CD4-positive, alpha-beta T cell treated with Interleukin-15 for 1 hour (primary cell): ENCODE measurements at places on chromosomes 2 and 18.

DNA sequence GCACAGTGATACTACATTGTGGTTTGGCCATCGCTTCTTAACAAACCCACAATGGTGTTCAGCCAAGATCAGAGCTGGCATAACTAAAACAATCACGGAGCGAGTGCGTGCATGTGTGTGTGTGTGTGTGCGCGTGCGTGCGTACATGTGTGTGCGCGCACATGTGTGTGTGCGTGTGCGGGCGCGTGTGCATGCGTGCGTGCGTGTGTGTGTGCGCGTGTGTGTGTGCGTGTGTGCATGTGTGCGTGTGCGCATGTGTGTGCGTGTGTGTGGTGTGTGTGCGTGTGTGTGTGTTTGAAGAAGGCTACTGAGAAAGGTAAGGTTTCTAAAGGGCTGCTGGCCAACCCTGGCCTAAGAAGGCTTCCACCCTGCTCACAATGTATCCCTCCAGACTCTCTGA lies 582.4 kb downstream of the CMPK2 start:
- no peak for DNase-seq

- DNase-seq = no peak
Observed at GRCh38 chr2:203361922-203362321, 33.7 kb downstream of the ABI2 start.

DNA sequence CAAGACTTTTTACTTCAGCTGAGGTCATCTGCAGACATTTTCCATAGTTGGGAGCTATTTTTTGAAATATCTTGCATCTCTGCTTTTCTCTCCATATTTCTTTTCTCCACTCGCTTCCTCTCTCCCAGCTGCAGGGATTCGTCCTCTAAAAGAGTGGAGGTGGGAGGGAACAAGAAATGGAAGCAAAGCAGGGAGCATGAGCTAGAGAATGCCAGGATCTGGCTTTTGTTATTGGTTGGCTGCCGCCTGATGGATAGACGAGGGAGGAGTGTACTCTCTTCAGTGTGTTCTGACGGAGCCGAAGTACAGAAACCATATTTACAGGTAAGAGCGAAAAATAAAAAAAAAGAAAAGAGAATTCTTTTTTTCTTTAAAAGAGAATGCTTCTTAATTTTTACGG lies at the start of gene CSRNP3:
CSRNP3 (plus strand) TSS at position 282 of the 400 bp plus-strand sequence. CDS start 125,368 bp downstream, outside the sequence.
- DNase-seq = no peak

DNA sequence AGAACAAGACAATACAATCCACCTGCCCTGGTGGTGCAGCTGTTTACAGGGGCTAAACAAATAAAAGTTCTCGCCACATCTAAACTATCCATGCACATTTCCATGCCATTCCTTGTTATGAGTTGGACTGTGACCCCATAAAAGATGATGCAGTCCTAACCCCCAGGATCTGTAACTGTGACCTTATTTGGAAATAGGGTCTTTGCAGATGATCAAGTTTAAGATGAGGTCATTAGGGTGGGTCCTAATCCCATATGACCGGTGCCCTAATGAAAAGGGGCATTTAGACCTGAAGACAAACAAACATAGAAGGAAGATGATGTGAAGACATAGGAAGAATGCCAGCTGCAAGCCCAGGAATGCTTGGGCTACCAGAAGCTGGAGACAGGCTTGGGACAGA lies 28.2 kb downstream of the THNSL2 start:
- no peak for DNase-seq

- DNase-seq = no peak
Observed at GRCh38 chr2:26619096-26619495, 22.1 kb downstream of the CIB4 start.

- no peak for DNase-seq
Observed at GRCh38 chr2:29806461-29806860, 114.9 kb downstream of the ALK start.

- DNase-seq = no peak
Observed at GRCh38 chr18:61079714-61080113, 253.5 kb upstream of the CDH20 start.

DNA sequence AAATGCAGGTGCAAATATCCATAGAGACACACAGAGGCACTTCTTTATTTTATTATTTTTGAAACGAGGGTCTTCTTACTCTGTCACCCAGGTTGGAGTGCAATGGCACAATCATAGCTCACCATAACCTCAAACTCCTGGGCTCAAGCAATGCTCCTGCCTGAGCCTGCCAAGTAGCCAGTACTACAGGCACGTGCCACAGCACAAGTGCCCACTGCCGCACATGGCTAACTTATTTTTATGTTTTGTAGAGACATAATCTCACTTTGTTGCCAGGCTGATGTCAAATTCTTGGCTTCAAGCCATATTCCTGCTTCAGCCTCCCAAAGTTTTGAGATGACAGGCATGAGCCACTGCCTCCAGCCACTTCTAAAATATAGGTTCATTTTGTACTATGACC lies 537.6 kb downstream of the THSD7B start:
- no peak for DNase-seq

DNA sequence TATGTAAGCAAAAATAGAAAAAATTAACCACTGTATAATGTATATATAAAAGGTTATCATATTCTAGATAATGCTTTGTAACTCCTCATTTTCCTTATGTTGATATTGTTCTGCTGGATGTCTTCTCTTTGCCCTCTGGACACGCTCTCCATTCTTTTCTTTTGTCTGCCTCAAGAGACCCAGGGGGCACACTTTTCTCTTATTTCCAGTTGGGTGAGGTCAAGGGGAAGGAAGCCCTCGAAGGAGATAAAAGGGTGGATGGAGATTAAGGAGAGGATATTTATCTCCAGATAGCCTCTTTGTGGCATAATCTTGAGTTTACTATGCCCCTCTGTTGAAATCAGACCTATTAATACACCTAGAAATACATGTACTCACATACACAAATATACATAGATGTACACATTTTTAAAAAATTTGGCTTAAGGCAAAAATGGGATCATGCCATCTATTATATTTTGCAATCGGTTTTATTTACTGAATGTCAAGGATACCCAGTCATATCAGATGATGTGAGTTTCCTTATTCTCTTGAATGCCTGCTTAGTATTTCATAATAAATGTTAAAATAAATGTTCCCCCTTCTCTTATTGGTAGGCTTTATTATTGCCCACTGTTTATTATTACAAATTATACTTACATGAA lies 65.3 kb downstream of the LCLAT1 start:
- no peak for DNase-seq

DNA sequence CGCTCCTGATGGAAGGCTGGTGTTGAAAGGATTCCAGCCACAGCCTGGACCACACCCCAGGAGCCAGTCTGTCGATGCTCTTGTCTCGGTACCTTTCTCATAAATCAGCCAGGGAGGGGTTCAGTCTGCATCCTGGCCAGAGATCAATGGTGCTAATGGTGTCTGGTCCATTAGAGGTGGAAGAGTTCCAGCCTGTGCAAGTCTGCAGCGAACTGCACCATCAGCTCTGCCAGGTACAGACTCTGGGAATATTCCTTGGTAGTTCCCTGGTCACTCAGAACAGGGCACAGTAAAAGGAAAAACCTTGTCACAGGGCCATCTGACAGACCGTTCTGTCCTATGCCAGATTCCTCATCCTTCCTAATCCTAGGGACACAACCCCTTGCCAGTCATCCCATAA lies 164.3 kb downstream of the MTCL1 start:
- DNase-seq = no peak

DNA sequence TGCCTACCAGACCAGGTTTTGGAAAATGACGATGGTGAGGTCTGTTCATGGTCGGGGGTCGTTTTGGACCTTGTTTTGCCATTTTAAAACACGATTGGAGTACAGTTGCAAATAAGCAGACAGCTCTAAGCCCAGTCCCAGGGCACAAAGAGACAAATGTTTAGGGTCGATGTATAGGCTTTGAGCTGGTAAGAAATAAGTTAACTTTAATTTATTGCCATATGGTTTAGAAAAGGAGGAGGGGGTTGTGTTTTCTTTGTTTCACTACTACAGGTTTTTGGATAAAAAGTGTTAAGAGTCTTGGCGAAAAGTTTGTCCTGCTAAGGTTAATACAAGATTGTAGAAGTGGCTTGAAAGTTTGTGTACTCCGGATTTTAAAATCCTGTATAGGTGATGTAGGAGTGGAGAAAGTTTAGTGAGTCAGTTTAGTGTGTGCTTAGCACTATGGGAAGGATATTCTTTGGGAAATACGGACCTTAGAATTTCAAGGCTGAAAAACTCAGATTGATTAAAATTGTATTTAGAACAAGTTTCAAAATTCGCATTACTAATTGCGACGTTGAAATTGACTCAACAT lies 1.3 kb downstream of the KCMF1 start:
- DNase-seq = no peak

DNA sequence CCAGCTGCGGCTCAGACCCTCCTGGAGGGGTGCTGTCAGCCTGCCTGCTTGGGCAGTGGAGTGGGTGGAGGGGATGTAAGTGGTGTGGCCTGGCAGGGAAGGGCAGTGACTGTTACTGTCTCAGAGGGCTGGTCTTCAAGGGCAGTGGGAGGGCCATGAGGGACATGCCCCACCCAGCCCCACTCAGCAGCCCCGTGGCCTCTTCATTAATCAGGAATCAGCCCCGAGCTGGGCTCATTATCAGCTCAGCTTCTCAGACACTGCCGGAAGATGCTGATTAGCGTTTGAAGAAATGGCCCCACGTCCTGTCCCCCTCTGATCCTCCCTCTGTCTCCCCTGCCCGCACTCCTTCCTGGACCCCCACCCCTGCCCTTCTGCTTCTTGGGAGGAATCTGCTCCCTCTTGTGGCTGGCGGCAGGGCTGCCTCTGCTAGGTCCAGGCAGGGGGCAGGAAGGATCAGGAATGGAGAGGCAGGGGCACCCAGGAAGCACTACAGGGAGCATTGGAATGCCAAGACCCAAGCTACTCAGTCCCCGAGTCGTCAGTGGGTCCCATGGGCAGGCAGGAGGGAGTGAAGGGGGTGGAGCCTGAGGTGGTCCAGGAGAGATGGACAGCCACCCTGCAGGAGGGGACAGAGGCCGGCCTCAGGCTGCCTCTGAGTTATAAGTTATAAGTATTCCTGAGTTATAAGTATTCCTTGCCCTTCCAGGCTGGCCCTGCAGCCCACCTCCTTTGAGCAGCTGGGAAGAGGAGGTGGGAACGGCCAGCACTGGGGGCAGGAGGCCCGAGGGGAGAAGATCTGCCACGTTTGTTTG lies 7.0 kb downstream of the ASIC4 start:
- DNase-seq = no peak

GRCh38 chr2:176554101-176555048 lies 285.1 kb downstream of the MTX2 start:
- DNase-seq = no peak

- peak; percentile 25 for DNase-seq
Observed at GRCh38 chr2:72993147-72993932, 76.0 kb downstream of the EMX1 start.

DNA sequence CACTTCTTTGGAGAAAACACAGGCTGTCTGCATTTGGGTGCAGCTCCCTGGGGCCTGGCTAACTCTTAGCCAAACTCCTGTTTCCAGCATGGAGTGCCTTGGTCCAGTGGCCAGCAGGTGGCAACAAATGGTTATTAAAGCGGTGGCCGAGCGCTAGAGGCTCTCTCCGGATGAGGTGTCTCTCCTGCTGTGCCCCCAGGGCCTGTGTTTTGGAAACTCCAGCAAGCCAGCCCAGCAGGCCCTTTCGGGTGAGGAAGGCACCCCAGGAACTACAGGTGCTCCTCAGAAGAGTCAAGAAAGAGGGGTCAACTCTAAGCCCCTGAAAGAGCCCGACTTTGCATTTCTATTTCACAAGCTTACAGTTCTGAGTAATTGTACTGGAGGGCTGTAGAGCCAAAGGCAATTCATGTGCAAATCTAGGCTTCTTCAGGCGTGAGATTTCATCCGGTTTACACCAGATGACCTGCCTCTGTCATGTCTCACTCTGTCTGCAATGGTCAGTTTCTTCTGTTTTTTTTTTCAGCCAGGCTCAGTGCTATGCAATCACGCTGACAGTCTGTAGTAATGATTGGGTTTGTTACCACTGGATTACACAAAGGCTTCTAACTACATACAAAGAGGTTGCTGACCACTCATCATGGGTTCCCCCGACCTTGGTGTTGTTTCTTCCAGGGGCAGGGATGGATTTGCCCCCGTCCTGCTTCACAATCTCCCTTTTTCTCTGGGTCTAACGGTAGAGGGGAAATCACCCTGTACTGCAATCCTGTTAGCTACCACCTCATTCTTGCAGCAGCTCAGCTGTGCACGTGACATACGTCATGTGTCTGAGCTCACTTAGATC lies 7.6 kb upstream of the CHRNA1 start:
- DNase-seq = peak; percentile 22

- DNase-seq = no peak
Observed at GRCh38 chr2:179181002-179181401, 83.6 kb downstream of the SESTD1 start.

- DNase-seq = no peak
Observed at GRCh38 chr2:199216253-199216652, 241.5 kb downstream of the SATB2 start.

DNA sequence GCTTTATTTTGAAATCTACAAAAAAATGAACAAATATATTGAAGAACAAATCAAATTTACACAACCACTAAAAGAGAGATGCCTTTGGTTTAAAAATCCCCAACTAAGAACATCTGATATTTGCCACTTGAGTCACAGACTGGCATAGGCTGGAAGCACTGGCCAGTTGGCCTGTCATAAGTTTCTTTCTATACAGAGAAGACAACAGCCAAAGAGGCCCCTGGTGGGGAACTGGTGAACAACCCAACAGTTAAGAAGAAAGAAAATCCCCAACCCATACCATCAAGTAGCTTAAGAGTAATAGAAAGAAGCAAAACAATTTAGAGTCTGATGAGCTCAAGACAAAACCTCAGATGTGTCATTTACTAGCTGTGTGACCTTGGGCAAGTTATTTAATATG lies 45.5 kb downstream of the OSR1 start:
- DNase-seq = no peak

- no peak for DNase-seq
Observed at GRCh38 chr2:174608866-174609214, 11.2 kb upstream of the WIPF1 start.

- DNase-seq = no peak
Observed at GRCh38 chr2:200340508-200341224, 34.2 kb downstream of the SPATS2L start.

DNA sequence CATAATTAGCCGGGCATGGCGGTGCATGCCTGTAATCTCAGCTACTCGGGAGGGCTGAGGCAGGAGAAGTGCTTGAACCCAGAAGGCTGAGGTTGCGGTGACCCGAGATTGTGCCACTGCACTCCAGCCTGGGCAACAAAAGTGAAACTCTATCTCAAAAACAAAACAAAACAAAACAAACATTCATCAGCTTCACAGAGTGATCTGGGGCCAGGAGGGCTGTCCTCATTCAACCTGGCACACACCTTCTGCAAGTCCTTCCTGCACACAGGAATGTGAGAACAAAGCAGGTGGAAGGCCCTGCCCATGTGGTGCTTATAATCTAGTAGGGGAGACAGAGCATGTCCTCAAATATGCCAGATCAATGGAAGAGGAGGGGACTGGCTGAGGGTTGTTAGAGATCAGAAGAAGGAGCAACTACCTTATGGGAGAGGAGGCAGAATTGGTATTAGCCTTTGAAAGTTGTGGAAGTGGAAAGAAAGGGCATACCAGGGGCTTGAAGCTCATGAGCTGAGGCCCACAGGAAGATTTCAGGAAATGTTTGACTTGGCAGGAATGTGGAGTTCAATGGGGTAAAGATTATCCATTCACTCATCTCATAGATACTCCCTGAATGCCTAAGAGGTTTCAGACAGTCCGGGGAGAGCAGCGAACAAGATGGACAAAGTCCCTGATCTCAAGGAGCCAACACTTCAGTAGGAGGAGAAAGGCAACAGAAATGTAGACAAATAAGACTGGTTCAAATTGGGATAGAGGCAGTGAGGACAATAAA lies 155.3 kb upstream of the SIX3 start:
- no peak for DNase-seq

GRCh38 chr2:86140969-86141392 lies 34.9 kb downstream of the PTCD3 start:
- no peak for DNase-seq

GRCh38 chr2:171406044-171406443 lies 27.7 kb downstream of the METTL8 start:
- DNase-seq = peak; percentile 21
